Stimulated activated CD8-positive, alpha-beta memory T cell treated with anti-CD3 and anti-CD28 coated beads, Interleukin-4, amount 100 ng/mL, for 1 hour (primary cell): ENCODE measurements at places on chromosomes 7 and 10.

GRCh38 chr10:60989400-60989876 is 45.5 kb upstream of the RHOBTB1 start:
- no peak for DNase-seq

- no peak for DNase-seq
Measured at GRCh38 chr10:72367301-72367960, 12.7 kb upstream of the DNAJB12 start.

GRCh38 chr10:124383496-124383895 is 35.2 kb downstream of the OAT start:
- no peak for DNase-seq

GRCh38 chr10:97713339-97713825 is at the start of gene MARVELD1:
TSS of gene MARVELD1 (plus strand) at chr10:97713730. CDS start at chr10:97713877, 147 bp downstream.
- no peak for DNase-seq

DNA sequence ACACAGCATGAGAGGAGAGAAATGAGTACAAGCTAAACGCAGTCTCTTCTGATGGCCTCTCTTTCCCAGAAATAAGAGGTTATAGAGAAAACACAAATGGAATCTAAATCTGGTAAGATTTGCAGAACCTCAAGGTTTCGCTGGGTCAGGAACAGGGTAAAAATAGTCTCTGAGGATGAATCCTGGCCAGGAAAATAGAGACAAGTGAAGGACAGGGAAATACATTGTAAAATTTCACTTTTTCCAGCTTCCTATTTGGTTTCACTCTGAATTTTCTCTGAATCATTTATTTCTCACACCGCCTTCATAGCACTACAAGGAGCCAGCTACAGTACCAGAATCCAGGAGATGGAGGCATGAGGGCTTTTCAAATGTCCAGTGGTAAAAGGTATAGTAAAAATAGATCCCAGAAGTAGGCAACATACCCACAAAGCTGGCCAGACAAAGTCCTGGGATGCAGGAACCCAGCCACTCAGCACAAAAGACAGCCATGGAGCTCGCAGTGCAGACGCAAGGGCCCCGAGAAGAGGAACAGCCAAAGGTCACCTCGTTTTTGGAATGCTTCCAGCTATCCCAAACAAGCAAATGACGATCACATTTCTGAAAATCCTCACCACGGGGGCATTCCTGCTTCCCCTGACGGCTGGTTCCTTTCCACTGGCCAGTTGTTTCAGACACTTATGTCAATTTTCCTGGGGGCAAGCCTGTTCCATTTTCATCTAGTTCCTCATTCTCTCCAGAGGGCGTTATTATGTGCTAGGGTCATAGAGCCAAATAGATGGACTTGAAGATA is 21.5 kb upstream of the IKZF1 start:
- DNase-seq, result no peak

- no peak for DNase-seq
Measured at GRCh38 chr10:62655337-62655994, 149.1 kb upstream of the ADO start.

- no peak for DNase-seq
Measured at GRCh38 chr10:6068422-6068821, 6.3 kb upstream of the IL2RA start.

DNA sequence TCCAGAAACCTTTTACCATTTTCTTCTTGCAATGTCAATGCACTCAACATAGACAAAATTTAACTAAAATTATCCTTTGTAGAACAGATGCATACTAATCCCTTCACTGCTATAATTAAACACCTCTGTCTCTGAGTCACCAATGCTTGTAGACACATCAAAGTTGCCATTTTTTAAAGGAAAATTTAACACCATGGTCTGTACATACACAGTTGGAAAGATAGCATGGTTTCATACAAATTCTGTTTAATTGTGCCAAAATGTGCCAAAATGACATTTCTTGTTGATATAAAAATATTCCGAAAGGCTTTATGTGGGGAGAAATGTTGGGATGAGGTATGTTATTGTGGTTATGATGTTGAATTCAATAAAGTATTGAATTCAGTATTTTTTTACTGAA is 125.8 kb downstream of the NEUROD6 start:
- DNase-seq, result no peak

- DNase-seq, result no peak
Measured at GRCh38 chr10:30151581-30152389, 92.4 kb upstream of the JCAD start.

DNA sequence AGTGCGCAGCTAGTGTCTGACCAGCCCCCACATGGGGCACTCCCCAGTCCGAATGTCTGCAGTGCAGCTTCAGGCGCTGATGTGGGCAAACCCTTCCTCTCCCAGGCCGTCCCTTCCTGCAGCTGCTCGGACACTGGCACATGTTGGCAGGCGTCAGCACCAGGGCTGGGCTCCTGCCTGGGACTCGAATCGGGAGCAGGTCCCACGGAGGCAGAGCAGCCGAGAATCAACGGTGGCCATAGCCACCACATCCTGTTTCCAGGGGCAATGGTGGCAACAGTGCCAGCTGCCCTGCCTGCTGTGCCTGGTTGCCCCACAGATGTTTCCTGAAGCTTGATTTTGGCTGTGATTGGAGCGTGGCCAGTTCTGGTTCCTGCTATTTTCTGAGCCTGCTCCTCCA is 65.8 kb downstream of the MGMT start:
- no peak for DNase-seq

- DNase-seq, result no peak
Measured at GRCh38 chr7:30003098-30003497, 13.5 kb upstream of the SCRN1 start.

GRCh38 chr10:26489081-26489480 is 50.9 kb downstream of the APBB1IP start:
- DNase-seq, result no peak

DNA sequence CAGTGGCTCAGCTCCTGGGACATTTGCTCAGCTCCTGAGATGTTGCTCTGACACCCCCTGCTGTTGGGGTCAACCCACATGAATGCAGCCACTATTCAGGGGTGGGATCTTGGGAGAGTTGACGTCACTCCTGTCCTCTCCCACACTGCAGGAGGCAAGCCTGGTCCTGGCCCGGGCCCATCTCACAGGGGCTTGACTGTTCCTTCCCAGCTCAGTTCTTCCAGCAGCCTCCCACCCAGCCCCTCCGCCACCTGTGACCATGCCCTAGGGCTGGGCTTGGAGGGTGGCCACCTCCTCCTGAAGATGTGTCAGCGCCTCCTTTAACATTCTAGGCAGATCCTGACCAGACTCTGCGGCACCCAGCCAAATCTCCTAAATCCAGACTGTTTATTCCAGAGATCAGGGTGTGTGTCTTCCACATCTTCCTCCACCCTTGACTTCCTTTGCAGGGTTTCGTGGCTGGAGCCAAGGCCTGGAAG is 19.1 kb upstream of the OPALIN start:
- DNase-seq, result no peak
